Natural killer cell (primary cell): ENCODE measurements at places on chromosomes 1 and 21.

DNA sequence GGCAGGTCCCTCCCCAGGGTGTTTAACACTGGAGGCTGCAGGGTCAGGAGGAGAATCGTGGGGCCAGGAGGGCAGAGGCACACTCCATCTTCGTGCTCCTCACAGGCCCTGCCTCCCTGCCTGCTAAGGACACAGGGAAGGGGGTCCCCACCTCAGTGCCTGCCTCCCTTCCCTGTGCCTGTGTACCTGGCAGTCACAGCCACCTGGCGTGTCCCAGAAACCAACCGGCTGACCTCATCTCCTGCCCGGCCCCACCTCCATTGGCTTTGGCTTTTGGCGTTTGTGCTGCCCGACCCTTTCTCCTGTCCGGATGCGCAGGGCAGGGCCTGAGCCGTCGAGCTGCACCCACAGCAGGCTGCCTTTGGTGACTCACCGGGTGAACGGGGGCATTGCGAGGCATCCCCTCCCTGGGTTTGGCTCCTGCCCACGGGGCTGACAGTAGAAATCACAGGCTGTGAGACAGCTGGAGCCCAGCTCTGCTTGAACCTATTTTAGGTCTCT is 623 bp upstream of the BGLAP start:
- no peak for DNase-seq

DNA sequence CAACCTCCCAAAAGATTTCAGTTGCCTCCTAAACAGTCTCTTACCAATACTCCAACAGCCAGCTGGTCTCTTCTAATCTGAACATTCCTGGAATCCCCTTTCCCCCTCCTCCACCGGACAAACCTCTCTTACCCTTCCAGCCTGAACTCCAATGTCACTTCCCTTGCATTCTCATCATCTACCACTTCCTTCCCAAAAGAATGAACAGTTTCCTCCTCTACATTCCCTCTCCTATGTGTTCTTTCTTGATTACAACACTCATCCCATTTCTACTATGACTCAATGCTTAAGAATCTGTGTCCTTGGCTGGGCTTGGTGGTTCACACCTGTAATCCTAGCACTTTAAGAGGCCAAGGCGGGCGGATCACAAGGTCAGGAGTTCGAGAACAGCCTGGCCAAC is 417.1 kb downstream of the SETD4 start:
- DNase-seq = no peak

GRCh38 chr1:31583995-31584868 is 7.9 kb downstream of the TINAGL1 start:
- DNase-seq = no peak

DNA sequence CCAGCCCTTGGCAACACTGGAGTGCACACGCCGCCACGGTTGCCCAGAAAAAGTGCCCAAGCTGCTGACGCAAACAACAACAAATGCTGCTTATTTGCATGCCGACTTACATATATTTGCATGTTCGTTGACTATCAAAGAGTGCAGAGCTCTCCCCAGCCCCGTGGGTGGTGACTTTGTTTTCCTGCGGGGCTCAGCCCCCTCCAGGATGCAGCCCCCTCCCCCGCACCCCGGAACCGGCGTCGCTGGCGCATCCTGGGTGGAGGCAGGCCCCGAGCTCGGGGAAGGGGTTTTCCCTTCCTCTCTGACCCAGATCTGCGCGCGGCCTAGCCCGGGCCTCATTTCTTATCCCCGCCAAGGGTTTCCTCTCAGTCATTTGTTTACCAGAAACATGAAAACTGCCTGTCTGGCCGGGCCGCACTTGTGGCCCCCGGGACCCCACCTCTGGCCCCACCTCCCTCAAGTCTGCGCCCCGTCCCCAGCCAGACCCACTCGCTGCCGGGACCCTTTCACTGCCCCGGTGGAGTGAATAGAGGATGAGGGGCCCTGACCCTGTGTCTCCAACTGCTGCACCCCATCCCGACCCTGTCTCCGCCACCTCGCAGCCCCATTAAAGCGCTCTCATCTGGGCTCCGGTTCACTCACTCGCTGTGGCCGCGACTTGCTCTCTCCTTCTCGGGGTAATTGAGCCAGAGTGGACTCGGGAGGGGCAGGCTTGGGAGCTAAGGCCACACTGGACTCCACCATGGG is 5.5 kb downstream of the TNFRSF25 start:
- peak; percentile 96 for DNase-seq

DNA sequence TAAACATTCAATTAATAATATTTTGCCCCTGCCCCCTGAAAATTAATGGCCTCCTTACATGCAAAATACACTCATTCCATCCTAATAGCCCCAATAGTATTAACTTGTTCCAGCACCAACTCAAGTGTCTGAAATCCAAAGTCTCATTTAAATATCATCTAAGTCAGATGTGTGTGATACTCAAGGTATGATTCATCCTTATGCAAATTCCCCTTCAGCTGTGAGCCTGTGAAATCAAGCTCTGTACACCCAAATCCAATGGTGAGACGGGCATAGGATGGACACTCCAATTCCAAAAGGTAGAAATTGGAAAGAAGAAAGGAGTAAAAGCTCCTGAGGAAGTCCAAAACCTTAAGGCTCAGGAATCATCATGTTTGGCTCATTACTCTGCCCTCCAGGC is 83.5 kb downstream of the HHAT start:
- DNase-seq = no peak

- DNase-seq = peak; percentile 89
Observed at GRCh38 chr1:26787381-26787705, 407 bp upstream of the PIGV start.

- no peak for DNase-seq
Observed at GRCh38 chr1:118485757-118486156, 300.7 kb upstream of the SPAG17 start.
